Stimulated activated CD4-positive, alpha-beta T cell treated with anti-CD3 and anti-CD28 coated beads, Interleukin-1b, Interleukin-23, amount 100 ng/mL, for 48 hours (primary cell): ENCODE measurements at places on chromosomes 4 and X.
A peak's percentile ranks its signal among the peaks of the same experiment; 100 is the strongest.

GRCh38 chr4:138981930-138982390, 33.6 kb upstream of the NOCT start:
- DNase-seq: no peak

DNA sequence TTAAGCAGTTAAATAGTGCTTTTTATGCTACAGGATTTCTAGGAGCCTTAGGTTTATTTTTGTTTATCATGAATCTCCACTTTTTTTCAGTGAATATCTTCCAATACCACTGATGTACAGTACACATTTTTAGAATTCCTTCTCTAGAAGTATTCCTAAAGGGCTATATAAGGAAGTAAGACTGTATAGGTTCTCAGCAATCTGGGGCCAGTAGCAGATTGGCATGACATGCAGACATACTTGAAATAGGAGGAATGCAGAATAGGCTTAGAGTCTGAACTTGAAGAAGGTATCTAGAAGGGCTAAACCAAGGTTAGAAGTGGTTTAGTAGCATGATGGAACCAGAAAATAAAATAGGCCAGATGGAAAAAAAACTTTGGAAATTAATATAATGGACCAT, 29.8 kb downstream of the HEPH start:
- no peak for DNase-seq

DNA sequence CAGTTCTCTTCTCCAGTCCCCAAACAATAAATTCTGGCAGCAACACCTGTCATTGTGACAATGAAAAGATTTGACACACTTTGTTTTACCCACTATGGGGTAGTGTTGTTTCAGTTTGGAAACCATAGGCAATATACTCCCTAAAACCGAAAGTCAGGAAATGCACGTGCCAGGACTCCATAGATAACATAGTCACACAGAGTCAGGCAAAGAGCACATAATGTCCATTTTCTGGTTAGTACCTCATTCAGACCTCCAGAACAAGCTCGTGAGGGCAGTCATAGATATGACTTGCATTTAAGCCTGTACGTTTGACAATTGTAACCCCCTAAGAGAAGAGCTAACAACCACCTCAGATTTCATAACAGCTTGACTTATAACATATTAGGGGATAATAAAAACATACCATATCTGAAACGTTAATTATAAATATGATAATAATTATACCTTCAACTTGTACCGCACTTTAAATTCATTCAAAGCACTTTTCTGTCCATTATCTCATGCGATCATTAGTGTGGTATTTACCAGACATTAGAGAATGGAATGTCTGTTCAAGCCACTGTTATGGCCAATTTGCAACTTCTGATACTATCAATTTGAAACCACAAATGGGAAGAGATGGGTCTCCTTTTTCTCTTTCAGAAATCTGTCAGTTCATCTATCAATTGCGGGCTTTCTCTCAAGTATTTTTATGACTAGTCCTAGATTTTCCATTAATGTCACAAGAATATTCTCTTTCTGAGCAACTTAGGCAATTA, 147.4 kb downstream of the LDB2 start:
- DNase-seq: no peak

- DNase-seq: peak; percentile 15
Observed at GRCh38 chr4:101155945-101156344, 191.4 kb downstream of the PPP3CA start.

GRCh38 chr4:25032126-25032525, 1.4 kb upstream of the LGI2 start:
- no peak for DNase-seq

GRCh38 chr4:71231129-71232055, 107.4 kb upstream of the SLC4A4 start:
- DNase-seq: no peak

GRCh38 chrX:52507331-52507730, 9.5 kb downstream of the XAGE1B start:
- no peak for DNase-seq

GRCh38 chr4:2871466-2871865, 27.8 kb downstream of the ADD1 start:
- DNase-seq: no peak

DNA sequence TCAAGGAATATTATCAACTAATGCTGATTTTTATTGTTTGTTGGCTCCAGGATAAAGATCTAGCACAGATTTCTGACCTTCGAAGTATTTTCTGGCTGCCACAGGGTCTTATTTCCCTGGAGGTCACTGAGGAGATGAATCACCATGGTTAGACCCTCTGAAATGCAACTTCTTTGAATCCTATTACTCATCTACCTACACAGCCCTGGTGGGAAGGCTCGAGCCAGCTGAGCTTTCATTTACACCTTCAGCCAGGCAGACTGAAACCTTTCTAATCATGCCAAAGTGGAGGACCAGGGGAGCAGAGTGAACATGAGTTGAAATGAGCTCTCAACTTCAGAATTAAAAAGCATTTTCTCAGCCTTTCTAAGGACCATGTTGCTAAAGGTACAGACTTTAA, 130.5 kb downstream of the SMIM20 start:
- DNase-seq: no peak

DNA sequence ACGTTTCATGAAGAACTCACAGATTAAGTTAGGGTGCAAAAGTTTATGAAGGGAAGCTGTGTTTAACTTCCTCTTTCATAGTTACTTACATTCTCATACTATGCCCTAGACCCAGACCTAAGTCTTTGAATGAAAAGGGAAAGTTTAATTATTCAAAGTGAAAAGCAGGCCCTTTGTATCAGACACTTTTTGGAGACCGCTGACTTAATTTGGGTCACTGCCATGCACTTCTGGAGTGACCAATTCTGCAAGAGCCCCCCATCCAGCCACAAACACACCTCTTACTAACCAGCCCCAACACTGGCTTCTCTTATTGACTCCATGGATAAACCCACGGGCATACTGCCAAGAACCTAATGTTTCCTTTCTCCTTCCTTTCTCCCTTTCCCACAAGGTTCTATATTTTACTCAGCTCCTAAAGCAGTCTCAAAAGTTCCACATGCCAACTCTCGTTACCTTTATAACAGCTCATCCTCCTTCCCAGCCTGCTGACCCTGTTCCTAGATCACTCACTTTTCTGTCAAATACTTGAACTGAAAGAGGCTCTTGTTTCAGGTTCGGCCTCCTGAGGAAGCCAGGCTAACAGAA, 34.5 kb downstream of the ABCE1 start:
- peak; percentile 28 for DNase-seq

- no peak for DNase-seq
Observed at GRCh38 chr4:39118034-39118658, 56.1 kb downstream of the KLHL5 start.

DNA sequence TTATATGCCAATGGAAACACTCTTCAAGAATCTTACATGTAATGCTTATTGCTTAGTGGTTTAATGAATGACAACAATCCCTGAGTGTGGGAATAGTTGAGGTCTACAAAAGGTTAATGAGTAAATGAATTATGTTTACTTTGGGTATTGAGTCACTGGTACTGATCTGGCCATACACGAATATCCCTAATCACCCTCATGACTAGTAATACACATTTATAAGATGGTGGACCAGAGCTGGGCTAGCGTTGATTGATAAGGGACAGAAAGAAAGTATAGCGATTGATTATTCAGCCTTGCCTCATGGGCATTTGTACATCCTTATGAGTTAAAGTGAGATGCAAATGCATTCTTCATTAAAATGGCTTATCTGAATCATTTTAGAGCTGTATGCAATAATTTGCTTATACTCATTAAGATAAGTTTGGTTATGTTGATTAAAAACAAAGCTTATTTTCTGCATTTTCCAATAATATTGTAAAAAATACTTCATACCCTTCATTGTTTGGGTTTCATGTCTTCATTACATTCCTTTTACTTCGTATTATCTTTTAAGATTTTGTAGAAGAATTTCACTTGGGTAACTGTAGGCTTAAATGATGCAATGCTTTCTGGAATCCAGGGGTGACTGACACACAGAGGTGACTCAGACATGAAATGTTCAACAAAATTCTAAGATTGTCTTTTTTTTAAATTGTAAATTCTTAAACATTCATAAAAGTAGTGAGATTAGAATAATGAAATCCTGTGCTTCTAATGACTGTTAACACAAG, 47.4 kb downstream of the FGF2 start:
- no peak for DNase-seq

DNA sequence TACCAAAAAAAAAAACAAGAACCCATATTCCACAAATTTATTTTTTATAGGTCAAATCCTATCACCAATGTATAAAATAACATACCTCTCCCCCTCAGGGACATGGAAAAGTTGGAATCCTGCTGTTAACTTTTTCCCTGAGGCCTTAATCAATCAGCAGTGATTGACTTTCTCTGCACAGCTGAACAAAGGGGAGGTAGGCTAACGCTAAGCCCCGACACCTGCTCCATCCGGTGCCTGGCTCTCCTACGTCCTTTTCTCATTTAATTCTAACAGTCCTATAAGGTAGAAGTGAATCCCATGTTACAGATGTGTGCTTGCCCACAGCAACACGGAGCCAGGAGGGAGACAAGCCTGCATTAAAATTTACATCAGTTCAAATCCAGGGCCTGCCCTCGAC, 2.8 kb downstream of the CENPU start:
- DNase-seq: no peak

GRCh38 chr4:1337376-1337831, 9.6 kb upstream of the UVSSA start:
- DNase-seq: peak; percentile 92

GRCh38 chrX:120271218-120271617, 20.6 kb downstream of the ZBTB33 start:
- no peak for DNase-seq

- no peak for DNase-seq
Observed at GRCh38 chr4:123393721-123394120, 2.9 kb upstream of the SPRY1 start.

DNA sequence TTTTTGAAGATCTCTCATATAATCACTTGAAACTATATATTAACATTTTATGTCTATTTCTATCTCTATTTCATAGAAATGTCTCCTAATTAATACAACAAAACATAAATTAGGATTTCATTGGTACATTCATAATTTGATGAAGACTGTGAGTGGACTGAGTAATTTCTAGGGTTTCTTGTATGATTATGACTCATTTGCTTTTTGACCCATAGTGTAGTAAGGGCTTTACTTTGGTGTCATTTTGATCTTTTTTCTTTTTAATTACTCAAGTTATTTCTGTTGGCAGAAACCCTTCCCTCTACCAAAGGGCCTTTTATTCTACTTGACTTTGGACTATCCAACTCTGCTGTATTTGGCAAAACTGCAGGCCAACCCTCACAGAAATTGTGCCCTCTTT, 207.9 kb upstream of the MAGEB16 start:
- no peak for DNase-seq

DNA sequence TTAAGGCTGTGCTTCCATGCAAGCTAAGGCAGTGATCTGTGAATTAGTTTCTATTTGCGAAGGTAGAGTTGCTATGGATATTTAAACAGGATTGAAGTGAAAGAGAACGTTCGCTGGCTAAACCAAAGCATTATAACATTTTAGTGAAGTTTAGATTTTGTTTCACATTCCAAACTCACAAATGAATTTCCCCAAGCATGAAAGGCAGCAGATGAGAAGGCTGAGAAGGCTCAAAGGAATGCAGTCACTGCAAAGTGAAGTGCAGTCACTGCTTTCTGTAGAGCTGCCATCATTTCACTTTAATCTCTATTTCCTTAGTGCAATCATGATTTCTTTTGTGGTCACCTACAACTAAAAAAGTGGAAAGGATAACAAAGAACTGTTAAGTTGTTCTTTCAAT, 334.7 kb upstream of the NR3C2 start:
- DNase-seq: no peak

- no peak for DNase-seq
Observed at GRCh38 chr4:78038704-78039103, 18.4 kb upstream of the FRAS1 start.

DNA sequence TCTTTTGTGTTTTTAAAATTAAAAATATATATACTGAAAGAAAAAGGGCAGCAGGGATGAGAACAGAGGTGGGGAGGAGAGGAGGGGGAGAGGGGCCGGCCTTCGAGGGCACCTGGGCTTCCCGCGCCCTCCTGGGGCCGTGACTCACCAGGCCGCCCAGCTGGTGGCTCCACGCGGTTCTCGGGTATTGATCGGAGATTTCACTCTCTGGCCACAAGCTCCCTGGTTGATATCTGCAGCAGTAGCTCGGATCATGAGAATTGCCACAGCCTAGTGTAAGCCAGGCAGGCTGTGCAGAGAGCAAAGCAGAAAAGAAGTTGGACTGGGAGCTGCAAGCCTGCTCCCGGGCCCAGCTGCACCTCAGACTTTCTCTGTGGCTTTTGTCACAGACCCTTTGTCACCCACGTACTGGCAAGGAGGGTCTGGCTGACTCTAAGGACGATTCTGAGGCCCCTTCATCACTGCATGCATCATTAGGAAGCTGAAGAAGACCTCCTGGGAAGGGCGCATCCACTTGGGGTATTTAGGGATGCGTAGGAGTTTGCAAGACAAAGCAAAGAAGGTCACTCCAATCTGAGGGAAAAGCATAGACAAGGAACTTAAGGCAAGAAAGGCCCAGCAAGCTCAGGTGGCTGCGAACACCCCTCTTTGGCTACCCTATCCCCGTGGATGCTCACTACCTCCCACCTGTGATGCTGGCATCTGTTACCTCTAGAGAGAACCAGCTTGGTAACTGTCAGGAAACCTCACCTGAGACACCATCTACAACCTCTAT, 71.7 kb downstream of the CPZ start:
- no peak for DNase-seq

- DNase-seq: no peak
Observed at GRCh38 chr4:96099031-96099430, 259.1 kb downstream of the PDHA2 start.

DNA sequence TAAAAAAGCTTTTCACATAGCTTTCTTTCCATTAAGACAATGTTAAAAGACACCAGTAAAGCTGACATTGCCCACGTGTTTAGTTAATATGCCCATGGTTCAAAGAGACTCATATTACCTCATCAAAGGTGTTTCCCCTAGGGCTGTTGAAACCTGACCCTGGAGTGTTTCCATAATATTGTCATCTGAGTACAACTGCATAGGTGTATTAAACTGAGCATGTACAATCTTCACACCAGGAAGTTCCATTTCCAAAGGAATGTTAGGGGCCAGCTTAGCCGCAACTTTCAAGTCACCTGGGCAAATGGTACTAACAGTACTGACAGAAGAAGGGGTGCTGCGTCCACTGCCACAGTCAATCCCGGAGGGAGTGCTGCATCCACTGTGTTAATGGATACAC, 27.1 kb downstream of the PDLIM3 start:
- DNase-seq: no peak

DNA sequence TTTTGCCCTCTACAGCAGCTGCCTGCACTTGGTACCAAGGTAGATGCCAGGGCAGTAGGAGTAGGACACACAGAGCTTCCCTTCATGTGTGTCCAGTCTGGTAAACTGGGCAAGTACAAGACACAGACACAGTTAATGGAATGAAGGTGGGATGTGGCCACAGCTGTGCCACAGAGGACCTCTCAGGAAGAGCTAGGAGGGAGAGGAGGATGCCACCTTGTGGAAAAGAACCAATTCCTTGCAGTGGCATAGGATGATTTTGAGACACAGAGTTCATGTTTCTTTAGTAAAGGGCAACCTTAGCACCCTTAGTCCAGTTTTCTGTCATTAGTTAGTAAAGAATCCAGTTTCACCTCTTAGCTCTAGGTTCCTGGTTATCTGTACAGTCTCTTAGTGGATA, 36.3 kb upstream of the TBC1D14 start:
- DNase-seq: no peak

GRCh38 chr4:182880387-182881356, 36.5 kb downstream of the DCTD start:
- DNase-seq: no peak

- no peak for DNase-seq
Observed at GRCh38 chr4:138307319-138307718, 65.2 kb upstream of the SLC7A11 start.
